ENCODE measurements at places on chromosomes 2 and 18.

DNA sequence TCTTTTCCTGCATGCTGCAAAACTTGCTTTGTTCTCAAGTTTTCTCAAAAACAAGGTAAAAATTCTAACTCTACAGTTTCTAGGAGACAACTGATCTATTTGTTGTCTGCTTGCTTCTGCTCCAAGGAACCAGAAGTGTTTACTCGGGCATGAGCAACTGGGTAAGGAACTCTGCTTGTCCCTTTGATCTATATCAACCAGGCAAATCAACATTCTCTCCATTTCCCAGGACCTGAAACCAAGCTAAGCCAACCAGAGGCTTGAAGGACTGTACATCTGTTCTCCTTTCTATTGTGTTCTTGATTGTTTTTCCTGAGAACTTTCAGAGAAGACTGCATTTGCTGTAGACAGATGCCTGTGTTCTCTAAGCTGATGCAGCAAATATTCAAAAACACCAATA is 335.0 kb upstream of the KCNH7 start:
- DNase-seq = no peak

DNA sequence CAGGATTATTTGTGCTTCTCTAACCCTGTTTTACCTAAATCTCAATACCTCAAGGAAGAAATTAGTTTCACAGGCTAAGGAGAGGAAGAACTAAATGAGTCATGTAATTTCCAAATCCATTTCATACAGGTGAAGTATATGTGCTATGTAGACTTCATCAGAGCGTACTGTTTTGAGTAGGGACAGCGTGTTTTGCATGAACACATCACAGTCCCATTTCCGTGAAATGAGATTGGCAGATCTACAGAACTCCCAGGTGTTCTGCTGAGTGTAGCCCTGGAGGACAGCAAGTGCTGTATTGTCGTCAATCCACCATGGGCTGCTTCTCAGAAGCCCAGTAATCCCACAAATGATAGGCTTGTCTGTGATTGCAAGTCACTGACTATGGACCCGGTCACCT is 97.7 kb downstream of the XRCC5 start:
- DNase-seq = no peak

DNA sequence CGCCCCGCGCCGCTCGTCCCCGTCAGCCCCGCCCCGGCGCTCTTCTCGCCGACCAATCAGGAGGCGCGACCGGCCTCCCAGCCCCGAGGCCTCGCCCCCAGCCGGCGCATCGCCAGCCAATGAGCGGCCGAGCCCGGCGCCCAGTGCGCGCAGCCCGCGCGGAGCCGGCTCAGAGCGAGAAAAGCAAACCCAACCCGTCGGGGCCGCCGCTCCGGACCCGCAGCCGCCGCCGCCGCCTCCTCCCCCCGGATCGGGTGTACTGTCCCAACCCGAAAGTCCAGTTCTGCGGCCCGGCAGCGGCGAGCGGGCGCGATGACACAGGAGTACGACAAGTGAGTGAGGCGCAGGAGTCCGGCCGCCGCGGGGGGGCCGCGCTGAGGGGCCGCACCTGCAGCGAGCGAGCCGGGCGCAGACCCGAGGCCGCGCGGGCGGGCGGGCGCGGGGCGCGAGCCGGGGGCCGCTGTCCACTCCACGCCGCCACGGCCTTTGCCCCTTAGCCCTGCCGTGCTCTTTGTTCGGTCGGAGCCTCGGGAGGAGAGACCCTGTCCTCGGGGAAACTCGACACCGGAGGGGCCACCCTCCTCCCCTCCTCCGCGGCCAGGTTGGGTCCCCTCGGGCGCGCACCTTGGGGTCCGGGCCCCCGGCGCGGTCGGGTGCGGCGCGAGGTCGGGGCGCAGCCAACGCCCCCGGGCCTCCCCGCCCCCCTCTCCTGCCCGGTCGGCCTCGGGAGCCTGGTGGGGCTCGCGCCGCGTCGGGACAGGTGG is at the start of gene GRHL1:
GRHL1 (plus strand) TSS at position 172 of the 764 bp plus-strand sequence; CDS start at position 313, 141 bp downstream.
- DNase-seq = peak; percentile 84

DNA sequence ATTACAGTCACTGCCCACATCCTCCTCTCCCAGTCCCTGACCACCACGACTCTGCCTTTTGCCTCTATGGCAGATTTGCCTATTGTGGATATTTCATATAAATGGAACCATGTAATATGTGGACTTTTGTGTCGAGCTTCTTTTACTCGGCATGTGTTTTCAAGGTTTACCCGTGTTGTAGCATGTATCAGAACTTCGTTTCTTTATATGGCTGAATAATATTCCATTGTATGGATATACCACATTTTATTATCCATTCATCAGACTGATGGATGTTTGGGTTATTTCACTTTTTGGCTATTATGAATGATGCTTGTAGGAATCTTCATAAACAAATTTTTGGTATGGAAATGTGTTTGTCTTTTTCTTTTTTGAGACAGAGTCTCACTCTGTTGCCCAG is 24.2 kb upstream of the E2F6 start:
- no peak for DNase-seq

GRCh38 chr2:236865052-236865451 is 220.6 kb upstream of the COPS8 start:
- no peak for DNase-seq

DNA sequence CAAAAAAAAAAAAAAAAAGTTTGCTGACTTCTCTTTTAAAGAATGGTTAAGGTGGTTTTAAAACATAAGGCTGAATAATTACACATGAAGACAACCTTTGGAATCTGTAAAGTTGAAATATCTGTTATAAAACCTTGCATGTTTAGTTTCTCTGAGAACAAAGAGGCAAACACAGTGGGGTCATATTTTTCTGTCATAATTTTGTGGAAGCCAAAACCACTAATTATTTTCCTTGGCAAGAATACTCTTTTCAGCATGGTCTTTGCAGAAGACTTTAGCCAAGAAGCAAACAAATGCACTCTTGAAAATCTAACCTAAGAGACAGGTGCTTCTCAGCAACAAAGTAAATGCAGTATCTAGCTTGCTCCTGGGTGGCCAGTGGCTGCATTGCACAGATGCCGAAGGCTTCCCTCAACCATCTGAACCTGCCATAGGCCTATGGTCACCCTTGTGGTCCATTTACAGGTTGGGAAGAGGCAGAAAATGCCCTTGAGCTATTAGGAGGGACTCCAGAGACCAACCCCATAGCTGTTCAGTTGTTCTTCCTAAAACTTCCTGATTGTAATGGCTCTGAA is 44.8 kb downstream of the ZAP70 start:
- no peak for DNase-seq

GRCh38 chr2:231050018-231050901 is 6.4 kb upstream of the PSMD1 start:
- no peak for DNase-seq

DNA sequence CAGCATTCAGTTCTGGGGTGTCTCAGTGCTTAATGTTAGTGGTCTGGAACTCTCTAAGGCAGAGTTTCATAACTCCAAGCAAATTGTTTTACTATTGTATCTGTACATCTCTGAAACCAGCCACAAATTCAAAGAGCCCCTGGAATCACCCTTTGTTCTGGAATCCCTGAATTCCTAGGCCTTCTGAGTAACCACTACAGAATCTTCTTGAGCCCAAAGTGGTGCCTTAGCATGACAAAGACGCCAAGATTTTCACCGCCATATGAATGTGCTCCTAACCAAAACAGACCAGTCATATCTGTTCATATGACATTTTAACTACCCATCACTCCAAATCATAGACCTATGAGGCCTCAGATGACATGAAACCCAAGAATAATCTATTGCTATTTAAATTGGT is 668.1 kb downstream of the EPHA4 start:
- no peak for DNase-seq

GRCh38 chr2:112108178-112108832 is 29.9 kb upstream of the FBLN7 start:
- no peak for DNase-seq

DNA sequence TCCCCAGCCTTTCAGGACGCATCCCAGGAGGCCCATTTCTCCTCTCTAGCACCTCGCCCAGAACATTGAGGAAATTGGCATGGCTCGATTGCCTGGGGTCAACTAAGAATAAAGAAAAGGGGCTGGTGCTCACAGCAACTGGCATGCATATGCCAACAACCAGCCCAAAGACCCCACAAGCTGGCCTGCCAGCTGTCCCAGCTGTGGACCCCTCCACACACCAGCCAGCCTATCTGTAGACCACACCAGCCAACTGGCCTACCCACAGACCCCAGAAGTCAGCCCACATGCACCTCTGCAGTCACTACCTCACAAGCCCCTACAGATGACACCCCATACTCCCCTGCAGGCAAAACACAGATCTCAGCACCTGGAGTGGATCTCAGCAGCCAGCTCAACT is 123.8 kb upstream of the ID2 start:
- no peak for DNase-seq

GRCh38 chr2:85523903-85524335 is 15.0 kb upstream of the MAT2A start:
- DNase-seq = no peak

DNA sequence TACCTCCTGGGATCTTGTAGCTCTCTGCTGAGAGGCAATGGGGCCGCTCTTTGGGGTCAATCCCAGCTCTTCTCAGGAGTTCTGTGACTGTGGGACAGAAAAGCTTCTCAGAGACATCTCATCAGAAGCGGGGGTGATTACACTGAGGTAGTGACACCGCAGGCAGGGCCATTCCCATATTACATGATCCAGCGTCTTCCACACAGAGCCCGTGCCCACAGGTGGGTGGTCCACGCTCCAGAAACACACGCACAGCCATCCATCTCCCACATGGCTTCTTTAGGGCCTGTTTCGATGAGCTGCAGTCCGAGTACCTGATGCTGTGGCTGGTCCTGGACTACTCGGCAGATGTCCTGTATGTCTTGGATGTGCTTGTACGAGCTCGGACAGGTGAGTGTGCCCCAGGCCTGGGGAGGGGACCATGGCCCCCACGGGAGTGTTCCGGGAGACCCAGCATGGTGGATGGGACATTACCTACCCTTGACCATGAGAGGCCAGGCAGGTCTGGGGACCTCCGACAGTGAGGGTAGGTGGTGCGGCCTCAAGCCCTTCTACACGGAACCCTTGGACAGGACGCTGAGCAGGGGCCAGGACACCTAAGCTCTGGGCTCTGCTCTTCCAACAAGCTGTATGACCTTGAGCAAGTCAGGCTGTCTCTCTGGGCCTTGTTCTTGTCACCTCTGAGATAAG is 45.5 kb downstream of the CNGA3 start:
- DNase-seq = no peak

DNA sequence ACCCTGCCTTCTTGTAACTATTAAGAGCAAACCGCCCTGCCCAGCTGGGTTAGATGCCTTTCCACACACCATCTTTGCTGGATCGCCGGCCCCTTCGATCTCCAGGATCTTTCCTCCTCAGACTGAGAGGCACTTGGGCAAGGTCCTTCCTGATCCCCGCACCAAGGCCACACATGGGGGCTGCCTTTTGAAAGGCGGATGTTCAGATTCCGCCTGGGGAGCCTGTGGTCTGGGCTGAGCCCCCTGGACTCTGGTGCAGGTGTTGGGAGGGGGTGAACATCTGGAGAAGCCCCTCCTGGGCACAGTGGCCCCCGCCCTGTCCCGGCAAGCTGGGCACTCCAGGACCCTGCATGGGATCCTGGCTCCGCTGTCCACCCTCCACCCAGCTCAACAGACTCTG is 135.4 kb upstream of the HDAC4 start:
- DNase-seq = no peak

- no peak for DNase-seq
Measured at GRCh38 chr2:98583816-98584618, 24.3 kb downstream of the COA5 start.

- DNase-seq = peak; percentile 32
Measured at GRCh38 chr18:23884681-23885375, 129.7 kb upstream of the TTC39C start.

DNA sequence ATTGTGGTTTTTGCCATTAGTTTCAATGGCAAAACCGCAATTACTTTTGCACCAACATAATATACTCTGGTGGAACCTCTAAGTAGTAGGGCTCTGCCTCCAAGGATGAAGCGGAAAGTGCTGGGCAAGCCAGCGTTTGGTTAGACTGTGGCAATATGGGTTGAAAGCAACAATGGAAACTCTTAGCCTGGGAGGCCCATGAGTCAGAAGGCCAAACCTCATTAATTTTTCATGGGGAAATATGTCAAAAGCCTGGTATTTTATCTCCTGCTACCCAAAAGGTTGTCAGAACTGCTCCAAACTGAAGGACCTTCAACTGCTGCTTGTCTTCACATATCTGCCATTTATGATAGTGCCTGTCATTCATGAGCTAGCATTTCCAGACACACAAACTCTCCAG is 179.1 kb upstream of the CYP26B1 start:
- DNase-seq = no peak

GRCh38 chr2:165382362-165382761 is 87.1 kb upstream of the CSRNP3 start:
- DNase-seq = no peak

DNA sequence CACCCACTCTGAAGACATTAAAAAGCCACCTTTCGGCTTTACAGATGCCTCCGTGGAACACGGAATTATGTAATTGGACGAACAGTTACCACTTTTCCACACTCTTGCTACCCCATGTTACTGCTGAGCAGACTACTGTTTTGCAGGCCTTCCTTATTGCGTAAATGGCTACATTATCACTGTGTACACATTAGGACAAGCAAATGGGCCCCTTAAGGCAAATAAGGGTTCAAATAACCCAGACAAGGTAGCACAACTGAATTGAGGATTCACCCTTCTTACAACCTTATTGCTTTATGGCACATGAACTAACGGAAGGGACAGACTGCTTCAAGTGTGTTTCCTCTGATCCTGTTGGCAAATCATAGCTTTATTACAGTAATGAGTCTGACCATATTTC is 832.2 kb upstream of the FANCL start:
- no peak for DNase-seq

- DNase-seq = no peak
Measured at GRCh38 chr18:4230450-4231168, 224.5 kb downstream of the DLGAP1 start.

DNA sequence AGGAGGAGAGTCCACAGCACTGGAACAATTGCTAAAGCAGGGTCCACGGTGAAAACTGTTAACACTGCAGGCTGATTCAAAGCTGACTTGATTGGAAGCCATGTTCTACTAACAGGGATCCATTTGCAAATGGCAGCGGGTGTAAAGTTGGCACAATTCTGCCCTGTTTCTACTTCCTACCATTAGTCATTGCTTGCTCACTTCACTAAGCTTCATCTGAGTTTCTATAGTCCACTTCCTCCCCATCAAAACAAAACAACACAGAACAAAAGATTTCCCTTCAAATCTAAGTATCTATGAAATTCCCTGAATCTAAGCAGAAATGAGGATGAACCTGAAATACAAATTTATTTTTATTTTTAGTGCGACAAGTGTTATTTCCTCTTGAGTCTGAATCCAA is 187.4 kb upstream of the SOX11 start:
- DNase-seq = no peak

- no peak for DNase-seq
Measured at GRCh38 chr2:200300638-200301314, 5.7 kb upstream of the SPATS2L start.

DNA sequence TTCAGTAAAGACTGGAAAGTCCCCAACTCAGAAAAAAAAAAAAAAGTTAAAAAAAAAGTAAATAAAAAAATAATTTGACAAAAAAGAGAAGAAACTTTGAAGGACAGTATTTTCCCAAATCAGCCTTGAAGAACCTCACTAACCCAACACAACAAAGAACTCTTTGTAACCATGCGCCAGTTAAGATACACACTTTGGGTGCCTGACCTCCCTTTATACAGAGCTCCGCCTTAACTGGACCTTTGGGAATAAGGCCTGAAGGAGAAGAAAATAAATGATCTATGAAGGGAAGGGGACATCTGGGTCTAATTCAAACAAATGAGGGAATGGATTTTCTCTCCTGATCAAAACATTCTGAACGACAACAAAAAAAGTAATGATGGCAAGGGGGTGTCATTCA is 2.2 kb upstream of the GFPT1 start:
- DNase-seq = no peak

- DNase-seq = no peak
Measured at GRCh38 chr2:128039535-128039934, 11.7 kb upstream of the SAP130 start.

Measured in NCI-H510A (cell line).